ENCODE measurements at places on chromosomes 1 and 21.

DNA sequence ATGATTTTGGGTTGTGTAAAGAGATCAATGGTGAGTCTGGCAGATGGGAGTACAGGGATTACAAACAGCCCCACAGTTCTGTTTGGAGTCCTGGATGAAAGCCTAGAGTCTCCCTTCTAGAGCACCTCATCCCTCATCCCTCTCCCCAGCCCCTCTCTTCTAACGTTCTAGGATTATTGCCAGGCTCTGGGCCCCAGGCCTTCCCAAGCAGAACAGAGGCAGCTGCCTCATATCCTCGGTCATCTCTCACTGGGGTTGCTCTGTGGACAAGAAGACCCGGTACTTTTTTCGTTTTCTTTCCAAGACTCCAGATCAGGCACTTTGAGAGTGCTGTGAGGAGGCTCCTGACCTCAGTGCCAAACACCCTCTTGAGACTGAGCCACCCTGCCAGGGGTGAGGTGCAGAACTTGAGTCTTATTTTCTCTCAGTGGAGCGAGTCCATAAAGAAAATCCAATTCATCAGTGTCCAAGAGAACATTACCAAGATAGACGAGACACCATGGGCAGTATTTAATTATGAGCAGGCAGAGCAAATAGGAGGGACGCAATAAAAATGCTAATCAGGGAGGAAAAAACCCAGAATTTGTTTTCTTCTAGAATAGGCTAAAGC, 17.1 kb upstream of the KCND3 start:
- no peaks in the 10 kb centered on the region for H3K27me3 ChIP-seq
- H3K36me3 ChIP-seq: no peaks in the 10 kb centered on the region
- DNase-seq: no peak
- H3K4me3 ChIP-seq: no peak overlapping the region

DNA sequence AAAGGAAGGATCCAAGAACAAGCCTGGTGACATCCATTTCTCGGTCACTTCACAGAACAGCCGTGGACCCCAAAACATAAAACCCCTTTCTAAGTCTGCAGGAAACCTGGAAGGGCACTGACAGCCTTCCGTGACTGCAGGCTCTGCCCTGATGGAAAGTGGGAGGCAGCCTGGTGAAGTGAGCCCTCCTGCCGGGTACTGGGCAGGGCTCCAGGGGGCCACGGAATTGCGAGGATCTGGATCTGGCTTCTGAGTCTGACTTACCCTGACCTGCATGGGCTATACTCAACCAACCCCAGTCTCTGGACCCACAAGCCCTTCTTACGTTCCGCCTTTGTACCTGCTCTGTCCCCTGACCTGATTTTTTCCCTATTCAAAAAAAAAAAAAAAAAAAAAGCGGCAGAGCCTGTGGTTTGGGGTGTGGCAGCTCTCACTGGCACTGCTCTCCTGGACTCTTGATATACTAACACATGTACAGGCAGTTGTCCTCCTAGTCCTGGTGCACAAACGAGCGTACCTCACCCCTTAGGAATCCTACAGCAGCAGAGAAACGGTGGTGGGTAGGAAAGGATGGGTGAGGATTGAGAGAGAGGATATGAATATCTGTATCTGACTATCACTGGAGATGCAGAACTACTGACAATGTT, 82.9 kb downstream of the BEND5 start:
- H3K4me3 ChIP-seq: no peak overlapping the region
- H3K36me3 ChIP-seq: no peaks in the 10 kb centered on the region
- no peaks in the 10 kb centered on the region for H3K27me3 ChIP-seq
- no peak for DNase-seq

DNA sequence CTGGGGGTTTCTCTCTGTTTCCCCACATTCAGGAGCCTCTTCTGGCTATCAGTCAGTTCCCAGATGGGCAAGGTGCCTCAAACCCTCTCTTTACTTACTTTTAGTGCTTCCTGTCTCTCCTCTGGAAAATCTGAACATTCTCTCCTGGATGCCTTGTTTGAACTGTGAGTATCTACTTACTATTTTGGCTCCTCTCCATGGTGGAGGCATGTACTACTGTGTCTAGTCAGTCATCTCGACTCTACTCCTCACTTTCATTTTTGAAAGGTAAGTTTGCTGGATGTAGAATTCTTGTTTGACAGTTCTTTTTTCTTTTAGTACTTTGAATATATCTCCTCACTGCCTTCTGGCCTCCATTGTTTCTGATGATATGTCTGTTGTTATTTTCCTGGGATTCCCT, 70.9 kb upstream of the FAM78B start:
- H3K27ac ChIP-seq: no peak overlapping the region
- H3K4me3 ChIP-seq: no peak overlapping the region

DNA sequence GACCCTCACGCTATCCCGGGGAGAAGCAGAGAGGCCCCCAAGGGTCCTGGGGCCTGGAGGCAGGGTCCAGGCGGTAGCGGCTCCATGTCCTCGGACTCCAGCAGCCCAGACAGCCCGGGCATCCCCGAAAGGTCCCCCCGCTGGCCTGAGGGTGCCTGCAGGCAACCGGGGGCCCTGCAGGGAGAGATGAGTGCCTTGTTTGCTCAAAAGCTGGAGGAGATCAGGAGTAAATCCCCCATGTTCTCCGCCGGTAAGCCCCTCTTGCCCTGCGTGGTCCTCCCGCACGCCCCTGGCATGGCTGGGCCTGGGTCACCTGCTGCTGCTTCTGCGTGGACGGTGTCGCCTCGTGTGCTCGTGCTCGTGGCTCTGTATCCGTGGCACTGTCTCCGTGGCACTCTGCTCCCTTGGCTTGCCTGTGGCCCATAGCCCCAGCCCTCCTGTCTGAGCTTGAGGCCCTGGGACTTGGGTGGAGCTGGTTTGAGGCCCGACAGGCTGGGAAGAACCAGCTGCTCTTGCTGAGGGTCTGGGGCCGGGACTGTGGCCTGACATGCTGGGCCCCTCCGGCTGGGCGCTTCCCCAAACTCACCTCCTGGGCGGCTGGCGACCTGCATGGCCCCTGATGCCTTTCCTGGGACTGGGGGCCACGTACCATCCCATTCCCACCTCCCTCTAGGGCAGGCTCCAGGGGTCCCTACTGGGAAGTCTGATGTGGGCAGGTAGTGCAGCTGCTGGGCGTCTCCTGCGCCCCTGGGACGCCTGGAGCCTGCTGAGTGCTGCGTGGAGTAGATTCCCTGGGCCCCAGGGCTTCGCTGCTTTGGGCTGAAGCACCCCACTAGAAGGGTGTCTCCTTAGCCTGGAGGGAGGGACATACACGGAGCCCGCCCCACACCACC, 23.5 kb downstream of the PANK4 start:
- no peaks in the 10 kb centered on the region for H3K4me1 ChIP-seq
- peaks cover 13% of the 10 kb centered on the region for H3K27me3 ChIP-seq
- DNase-seq: no peak
- H3K27ac ChIP-seq: no peak overlapping the region
- H3K4me3 ChIP-seq: no peak overlapping the region

GRCh38 chr1:230816018-230816417, 52.3 kb downstream of the C1orf198 start:
- H3K4me1 ChIP-seq: no peaks in the 10 kb centered on the region
- H3K27me3 ChIP-seq: no peaks in the 10 kb centered on the region
- no peak overlapping the region for H3K27ac ChIP-seq

DNA sequence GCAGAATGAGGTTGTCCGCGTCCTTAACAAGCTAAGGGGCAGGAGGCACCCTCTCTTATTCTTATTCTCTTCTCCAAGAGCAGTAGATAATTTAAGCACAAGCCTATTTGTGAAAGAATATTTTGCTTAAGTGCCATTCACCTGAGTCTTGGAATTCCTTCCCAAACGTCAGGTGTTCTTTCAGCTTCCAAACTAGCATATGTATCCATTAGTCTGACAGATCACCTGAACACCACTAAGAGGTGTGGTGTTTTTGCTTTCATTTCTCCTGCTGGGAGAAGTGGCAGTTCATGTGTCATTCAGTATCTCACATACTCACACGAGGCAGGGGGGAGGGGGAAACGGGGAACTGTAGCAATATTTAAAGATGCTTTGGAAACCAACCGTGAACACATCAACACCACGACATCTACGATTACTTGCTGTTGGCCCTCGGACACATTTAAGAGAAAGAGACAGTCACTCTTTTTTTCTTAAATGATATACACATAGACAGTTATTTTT, 45.5 kb upstream of the RBM15 start:
- H3K27ac ChIP-seq: no peak overlapping the region
- H3K4me3 ChIP-seq: no peak overlapping the region
- H3K4me1 ChIP-seq: no peaks in the 10 kb centered on the region
- DNase-seq: no peak
- no peaks in the 10 kb centered on the region for H3K36me3 ChIP-seq

GRCh38 chr1:184691719-184692324, 62.8 kb downstream of the EDEM3 start:
- H3K4me1 ChIP-seq: peaks cover 1% of the 10 kb centered on the region
- no peak overlapping the region for H3K27ac ChIP-seq
- no peak overlapping the region for H3K4me3 ChIP-seq
- H3K36me3 ChIP-seq: no peaks in the 10 kb centered on the region
- peak; percentile 22 for DNase-seq

- H3K36me3 ChIP-seq: no peaks in the 10 kb centered on the region
- no peak for DNase-seq
- no peak overlapping the region for H3K27ac ChIP-seq
- no peaks in the 10 kb centered on the region for H3K27me3 ChIP-seq
- H3K4me3 ChIP-seq: no peak overlapping the region
- H3K4me1 ChIP-seq: no peaks in the 10 kb centered on the region
These were observed 332.7 kb downstream of the NEGR1 start for GRCh38 chr1:71949681-71950080.

GRCh38 chr1:200036619-200037270, 9.2 kb downstream of the NR5A2 start:
- DNase-seq: no peak
- H3K36me3 ChIP-seq: no peaks in the 10 kb centered on the region
- H3K27ac ChIP-seq: no peak overlapping the region
- H3K4me3 ChIP-seq: no peak overlapping the region

- DNase-seq: no peak
- H3K4me1 ChIP-seq: no peaks in the 10 kb centered on the region
- H3K36me3 ChIP-seq: no peaks in the 10 kb centered on the region
- no peak overlapping the region for H3K4me3 ChIP-seq
- H3K27me3 ChIP-seq: no peaks in the 10 kb centered on the region
These were observed 208.0 kb upstream of the GALNT2 start for GRCh38 chr1:229859026-229859425.

- H3K27ac ChIP-seq: no peak overlapping the region
- no peaks in the 10 kb centered on the region for H3K27me3 ChIP-seq
- no peak for DNase-seq
These were observed 417.3 kb downstream of the USH2A start for GRCh38 chr1:216005916-216006315.

- H3K27me3 ChIP-seq: no peaks in the 10 kb centered on the region
- H3K36me3 ChIP-seq: no peaks in the 10 kb centered on the region
- no peak for DNase-seq
- H3K4me1 ChIP-seq: no peaks in the 10 kb centered on the region
- no peak overlapping the region for H3K4me3 ChIP-seq
These were observed 104.8 kb downstream of the RGS2 start for GRCh38 chr1:192913683-192914082.

DNA sequence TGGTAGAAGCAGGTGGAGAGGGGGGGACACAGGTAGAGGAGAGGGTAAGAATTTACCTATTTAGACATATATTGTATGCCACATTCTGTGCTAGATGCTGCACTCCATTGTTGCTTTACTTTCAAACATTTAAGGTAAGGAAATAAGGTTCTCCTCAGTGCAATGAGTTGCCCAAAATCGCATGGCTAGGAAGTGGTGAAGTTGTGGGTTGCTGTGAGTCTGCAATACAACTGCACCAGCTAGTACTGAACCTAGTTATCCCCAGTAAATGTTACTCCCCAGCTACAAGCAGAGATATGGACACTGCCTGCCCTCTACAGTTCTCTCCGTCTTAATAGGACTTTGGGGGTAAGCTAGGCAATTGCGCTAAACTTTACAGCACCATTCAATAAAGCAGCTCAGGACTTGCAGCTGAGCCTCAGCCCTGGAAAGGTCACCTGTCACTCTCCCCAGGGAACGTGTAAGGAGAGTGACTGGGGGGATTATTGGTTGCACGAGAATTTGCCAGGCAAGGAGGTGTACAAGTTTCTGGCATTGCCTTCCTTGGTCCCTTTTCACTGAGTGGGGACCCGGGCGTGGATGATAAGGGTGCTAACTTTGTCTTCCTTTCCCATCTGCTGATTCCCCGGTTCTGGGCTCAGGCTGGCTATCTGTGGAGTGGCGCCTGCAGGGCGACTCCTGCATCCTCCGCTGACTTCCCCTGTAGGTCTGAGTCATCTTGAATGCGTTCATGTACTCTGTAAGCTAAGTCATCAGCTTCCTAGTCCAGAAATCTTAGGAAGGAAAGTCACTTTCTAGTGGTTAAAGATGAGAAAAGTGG, 71.3 kb upstream of the CNTN2 start:
- H3K27ac ChIP-seq: no peak overlapping the region
- H3K27me3 ChIP-seq: no peaks in the 10 kb centered on the region
- no peak overlapping the region for H3K4me3 ChIP-seq
- peaks cover 38% of the 10 kb centered on the region for H3K36me3 ChIP-seq

Measured in adrenal gland (tissue), 19 donors.